ENCODE measurements at places on chromosomes 3 and 15. TPM values are rescaled to one million over a fixed set of nuclear protein-coding genes. Genes with fewer than 3 reads are reported as not detected.

GRIP2 gene
- 0.01 TPM for polyA plus RNA-seq

SCAANT1 gene
- not detected for polyA plus RNA-seq

FBXW12 gene
- not detected for polyA plus RNA-seq

GRCh38 chr3:10023587-10024310, 2.5 kb upstream of the FANCD2 start:
- peak; percentile 66 for DNase-seq

DNA sequence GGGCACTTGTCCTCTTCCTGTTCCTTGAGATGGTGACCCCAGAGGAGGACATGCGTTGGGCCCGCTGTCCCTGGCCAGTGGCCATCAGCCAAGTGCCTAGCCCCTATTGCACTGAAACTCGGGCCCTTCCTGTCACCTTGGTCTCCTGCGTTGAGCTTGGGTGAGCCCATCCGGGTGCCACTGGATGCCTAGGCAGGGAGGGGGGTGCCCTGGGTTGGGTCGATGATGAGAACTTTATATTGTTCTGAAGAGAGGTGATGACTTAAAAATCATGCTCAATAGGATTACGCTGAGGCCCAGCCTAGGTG, 221.8 kb downstream of the SNRPN start:
- DNase-seq = no peak

ATP13A3 gene
- polyA plus RNA-seq = 65.5 TPM

RASL12 gene
- polyA plus RNA-seq = 0.09 TPM

ARRDC4 gene
- polyA plus RNA-seq = 8.9 TPM

DNA sequence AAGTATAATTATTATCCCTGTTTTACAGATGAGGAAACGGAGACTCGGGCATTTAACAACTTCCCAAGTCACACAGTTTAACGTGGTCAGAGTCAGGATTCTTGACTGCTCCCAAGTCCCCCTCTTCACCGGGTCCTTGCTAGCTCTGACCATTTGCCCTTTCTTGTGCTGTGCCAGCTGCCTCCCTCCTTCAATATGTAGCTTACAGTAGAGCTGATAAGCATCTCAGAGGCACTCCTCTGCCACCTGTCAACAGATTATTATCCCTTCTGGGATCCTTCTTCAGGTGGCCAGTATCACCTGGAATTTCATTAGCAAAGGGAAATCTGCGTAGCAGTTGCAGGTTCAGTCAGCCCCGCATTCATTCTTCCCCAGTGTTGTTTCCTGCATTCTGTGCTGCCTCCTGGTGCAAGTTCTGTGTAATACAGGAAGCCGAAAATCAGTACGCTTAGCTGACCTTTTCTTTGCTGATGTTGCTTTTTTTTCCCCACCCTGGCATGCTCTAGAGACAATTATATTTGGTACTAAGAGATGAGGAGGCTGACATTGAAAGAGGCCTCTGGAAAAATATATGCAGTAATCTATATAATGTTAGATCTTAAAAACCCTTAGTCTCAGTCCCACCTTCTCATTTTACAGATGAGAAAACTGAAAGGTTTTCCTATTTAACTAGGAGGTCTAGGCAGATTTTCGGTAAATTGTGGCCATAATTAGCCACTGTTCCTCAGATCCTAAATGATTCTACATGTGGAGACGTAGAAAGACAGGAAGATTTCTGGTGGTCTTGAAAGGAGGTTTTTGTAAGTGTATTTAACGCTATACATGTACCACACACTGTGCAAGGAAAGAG, 24.8 kb downstream of the TMOD2 start:
- DNase-seq = peak; percentile 25

PRTG gene
- 0.01 TPM for polyA plus RNA-seq

GRCh38 chr3:170090601-170090981, 52.8 kb downstream of the GPR160 start:
- no peak for DNase-seq

CTXN2 gene
- polyA plus RNA-seq = not detected

- DNase-seq = no peak
Observed at GRCh38 chr3:34015204-34016142, 217.0 kb downstream of the PDCD6IP start.

ZNF502 gene
- polyA plus RNA-seq = 1.8 TPM

- no peak for DNase-seq
Observed at GRCh38 chr3:8436661-8437287, 64.8 kb upstream of the LMCD1 start.

MUC20 gene
- 0.37 TPM for polyA plus RNA-seq

GRCh38 chr3:122377975-122378374, 5.1 kb downstream of the MIX23 start:
- DNase-seq = no peak

GRCh38 chr3:33467786-33468185, 27.6 kb upstream of the UBP1 start:
- DNase-seq = no peak

GRCh38 chr15:71252044-71252739, 136.9 kb downstream of the THSD4 start:
- no peak for DNase-seq

- no peak for DNase-seq
Observed at GRCh38 chr15:67184208-67184925, 70.1 kb downstream of the AAGAB start.

DNA sequence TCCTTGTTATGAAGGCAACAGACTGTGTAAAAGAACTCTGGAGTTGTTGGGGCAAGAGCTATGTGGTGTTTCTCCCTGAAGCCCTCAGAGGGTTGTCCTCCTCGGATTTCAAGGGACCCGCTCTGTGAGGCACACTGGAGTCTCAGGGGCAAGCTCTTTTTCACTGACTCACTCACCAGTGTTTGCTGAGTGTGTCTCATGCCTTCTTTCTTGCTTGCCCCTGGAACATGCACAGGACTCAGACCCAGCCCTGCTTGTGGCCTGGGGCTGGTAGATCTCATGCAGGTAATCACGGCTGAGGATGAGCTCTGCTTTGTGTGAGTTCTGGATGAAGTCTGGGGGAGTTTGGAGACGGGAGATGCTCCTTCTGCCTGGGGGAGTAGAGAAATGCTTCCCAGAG, 93.7 kb downstream of the CACNA1D start:
- DNase-seq = peak; percentile 18

GP5 gene
- not detected for polyA plus RNA-seq

C3orf85 gene
- not detected for polyA plus RNA-seq

GRCh38 chr3:42025370-42026138, 63.7 kb upstream of the ULK4 start:
- peak; percentile 81 for DNase-seq

ST3GAL6 gene
- polyA plus RNA-seq = 3.6 TPM

DNA sequence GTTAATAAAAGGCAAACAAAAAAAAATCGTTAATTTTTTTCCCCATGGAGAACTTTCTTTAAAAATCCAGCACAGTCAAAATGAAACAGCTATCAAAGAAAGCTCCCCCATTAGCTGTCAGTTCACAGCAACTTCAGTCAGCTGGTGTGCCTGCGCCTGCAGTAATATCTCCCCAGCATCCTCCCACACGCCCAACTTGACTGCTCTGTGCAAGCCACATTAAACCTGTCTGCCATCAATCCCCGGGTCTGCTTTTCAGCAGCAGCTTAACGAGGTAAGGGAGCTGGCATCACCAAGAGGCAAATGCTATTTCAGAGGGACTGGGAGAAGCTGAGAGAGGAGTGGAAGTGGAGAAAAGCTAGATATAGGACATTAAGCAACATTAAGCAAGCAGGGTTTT, 337.5 kb downstream of the GAP43 start:
- no peak for DNase-seq

GOLGA6A gene
- not detected for polyA plus RNA-seq

GRCh38 chr3:80767604-80768003, 993.8 kb downstream of the GBE1 start:
- no peak for DNase-seq

GRCh38 chr3:106936337-106936736, 440.9 kb upstream of the CCDC54 start:
- DNase-seq = no peak

CYP11A1 gene
- not detected for polyA plus RNA-seq

DNA sequence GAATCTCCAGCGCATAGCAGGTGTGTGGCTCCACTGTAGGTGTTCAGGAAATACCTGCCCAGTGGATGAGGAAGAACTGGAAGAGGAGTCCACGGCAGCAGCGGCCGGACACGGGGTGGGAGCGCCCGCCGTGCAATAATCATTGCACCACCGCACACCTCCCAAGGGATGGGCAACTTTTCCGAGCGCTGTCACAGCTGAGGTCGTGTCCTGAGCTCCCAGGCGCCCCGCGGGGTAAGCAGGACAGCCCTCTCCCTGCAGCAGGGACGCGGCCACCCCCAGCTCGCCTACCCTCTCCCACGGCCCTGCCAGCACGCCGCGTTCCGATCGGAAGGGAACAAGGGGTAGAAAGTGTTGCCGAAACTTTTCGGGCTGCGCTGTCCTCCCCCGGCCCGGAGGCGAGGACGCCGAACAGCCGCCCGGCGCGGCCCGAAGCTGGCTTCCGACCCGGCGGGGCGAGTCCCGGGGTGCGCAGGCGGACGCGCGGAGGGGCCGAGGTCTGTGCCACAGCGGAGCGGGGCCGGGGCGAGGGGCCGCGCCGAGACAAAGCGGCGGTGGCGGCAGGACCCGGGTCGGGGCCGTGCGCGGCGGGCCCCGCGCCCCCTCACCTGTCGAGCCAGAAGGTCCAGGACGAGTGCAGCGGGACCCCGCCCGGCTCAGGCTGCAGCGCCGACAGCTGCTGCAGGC, 475 bp downstream of the EIF4E3 start:
- peak; percentile 21 for DNase-seq

- DNase-seq = no peak
Observed at GRCh38 chr15:69751566-69751965, 298.9 kb downstream of the RPLP1 start.

GRCh38 chr3:111568911-111569310, 26.2 kb downstream of the ZBED2 start:
- DNase-seq = no peak

ALDH1L1 gene
- 0.80 TPM for polyA plus RNA-seq

ATP8B4 gene
- not detected for polyA plus RNA-seq

- no peak for DNase-seq
Observed at GRCh38 chr3:10519236-10519635, 13.8 kb upstream of the ATP2B2 start.

IRAK2 gene
- 7.9 TPM for polyA plus RNA-seq

GRCh38 chr3:169026543-169027182, 636.8 kb downstream of the MECOM start:
- DNase-seq = peak; percentile 95

- DNase-seq = peak; percentile 50
Observed at GRCh38 chr15:73851689-73852088, 21.7 kb upstream of the TBC1D21 start.

EFCC1 gene
- polyA plus RNA-seq = not detected

GRCh38 chr3:142863010-142863817, 25.7 kb downstream of the PCOLCE2 start:
- peak; percentile 93 for DNase-seq

- peak; percentile 96 for DNase-seq
Observed at GRCh38 chr3:177357352-177358090, 160.2 kb upstream of the TBL1XR1 start.

DNA sequence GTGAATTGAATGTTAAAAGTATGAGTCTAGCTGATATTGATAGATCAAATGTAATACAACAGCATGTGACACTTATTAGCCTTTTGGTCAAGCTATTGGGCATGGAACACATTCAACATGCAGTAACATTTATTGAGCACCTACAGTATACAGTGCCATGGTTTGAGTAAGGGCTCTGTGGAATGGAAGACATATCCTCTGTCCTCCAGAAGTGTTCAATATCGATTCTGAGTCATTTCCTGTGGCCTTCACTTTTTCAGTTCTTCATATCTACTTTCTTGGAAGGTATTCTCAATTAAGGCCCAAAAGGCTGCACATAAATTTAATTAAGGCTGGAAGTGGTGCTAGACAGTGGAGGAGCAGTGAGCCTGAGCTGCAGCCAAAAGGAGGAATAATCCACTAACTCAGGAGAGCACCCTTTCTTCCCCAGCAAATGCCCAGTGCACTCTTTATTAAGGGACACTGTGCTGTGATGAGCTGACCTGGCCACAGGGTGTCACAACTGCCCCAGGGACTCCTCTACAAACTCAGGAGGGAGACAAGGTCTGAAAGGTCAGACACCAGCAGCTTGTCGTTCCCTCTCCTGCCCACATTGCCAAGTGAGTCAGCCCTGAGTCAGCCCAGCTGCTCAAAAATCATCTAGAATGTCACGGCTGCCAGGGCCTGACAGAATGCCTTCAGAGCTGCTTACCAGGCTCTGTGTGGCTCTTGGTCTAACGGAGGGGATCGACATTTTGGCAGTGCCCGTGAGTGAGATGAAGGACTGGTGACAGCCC, 544.8 kb downstream of the AGBL1 start:
- DNase-seq = peak; percentile 95

HHLA2 gene
- polyA plus RNA-seq = not detected

DNA sequence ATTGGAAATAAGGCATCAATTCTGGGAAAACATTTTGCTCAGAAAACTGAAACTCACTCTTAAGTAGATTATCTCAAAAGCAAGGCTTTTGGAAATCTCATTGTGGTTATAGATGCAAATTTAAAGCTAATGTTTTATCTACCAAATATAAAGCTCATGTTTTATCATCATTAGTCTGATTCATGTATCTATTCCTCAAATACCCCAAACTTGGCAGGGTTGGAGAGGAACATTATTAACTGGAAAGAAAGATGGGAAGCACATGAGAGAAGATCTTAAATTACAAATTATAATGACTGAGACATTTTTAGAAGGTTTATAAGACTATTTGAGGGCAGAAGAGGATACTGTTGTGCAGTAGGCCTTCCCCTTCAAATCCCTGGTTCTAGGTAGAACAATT, 137.3 kb upstream of the TGFBR2 start:
- no peak for DNase-seq

GRCh38 chr15:61034678-61035291, 194.3 kb downstream of the RORA start:
- DNase-seq = no peak

All from mammary epithelial cell (primary cell).